ENCODE measurements at places on chromosomes 1 and 21.
A peak's percentile ranks its signal among the peaks of the same experiment; 100 is the strongest.

GRCh38 chr1:164591858-164592257 is 32.9 kb downstream of the PBX1 start:
- DNase-seq: no peak

GRCh38 chr1:921011-921837 is 2.5 kb upstream of the SAMD11 start:
- peak; percentile 29 for DNase-seq

- no peak for DNase-seq
Measured at GRCh38 chr1:55827350-55827749, 612.2 kb upstream of the USP24 start.

DNA sequence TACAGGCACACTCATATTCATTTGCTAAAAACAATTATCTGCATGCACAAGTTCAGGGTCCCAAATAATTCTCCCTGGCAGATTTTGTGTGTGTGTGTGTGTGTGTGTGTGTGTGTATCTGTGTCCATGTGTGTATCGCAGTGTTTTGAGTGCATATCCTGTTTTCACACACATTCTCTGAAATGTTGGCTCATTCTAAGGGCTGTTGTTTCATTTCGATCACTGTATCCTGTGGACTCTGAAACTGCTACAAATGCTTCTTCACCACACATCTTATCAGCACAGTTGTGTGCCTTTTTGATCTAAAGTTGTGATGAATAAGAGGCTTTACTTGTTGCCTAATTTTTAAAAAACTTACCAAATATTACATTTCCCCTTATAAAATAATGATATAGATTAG is 34.6 kb downstream of the NR5A2 start:
- no peak for DNase-seq

Measured in hippocampal formation (tissue), 2 donors.